Stimulated activated CD8-positive, alpha-beta memory T cell treated with anti-CD3 and anti-CD28 coated beads, Interleukin-15, amount 100 ng/mL, for 48 hours (primary cell): ENCODE measurements at places on chromosomes 7 and 10.

GRCh38 chr7:112448891-112449290, 1.4 kb upstream of the IFRD1 start:
- no peak for DNase-seq

DNA sequence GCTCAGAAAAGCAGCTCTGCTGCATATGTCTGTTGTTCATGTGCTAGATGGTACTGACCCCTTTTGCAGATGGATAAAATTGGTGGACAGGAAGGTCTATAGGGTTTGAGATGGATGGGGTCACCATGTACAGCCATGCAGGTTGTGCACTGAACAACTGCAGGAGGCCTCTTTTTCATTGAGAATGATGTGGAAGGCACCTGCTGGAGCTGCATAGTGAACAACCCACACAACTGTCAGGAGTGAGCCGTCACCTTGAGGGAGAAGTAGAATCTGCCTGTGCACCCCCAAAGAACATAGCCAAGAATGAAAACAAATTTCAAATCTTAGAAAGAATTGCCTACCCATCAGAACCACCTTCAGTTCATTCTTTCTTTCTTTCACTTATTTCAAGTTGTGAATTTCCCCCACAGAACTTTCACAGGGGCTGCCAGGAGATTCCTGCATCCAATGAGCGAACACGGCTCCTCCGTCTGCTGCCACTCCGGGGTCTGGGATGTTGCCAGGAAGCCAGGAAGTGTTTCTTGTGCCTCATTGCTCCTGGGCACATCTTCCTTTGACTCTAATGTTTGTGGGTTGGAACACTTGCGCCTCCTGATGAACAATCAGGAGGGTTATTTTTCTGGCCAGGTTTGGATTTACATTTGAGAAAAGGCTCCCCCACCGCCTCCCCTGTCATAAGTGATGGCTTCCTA, 53.7 kb upstream of the DOCK1 start:
- no peak for DNase-seq

DNA sequence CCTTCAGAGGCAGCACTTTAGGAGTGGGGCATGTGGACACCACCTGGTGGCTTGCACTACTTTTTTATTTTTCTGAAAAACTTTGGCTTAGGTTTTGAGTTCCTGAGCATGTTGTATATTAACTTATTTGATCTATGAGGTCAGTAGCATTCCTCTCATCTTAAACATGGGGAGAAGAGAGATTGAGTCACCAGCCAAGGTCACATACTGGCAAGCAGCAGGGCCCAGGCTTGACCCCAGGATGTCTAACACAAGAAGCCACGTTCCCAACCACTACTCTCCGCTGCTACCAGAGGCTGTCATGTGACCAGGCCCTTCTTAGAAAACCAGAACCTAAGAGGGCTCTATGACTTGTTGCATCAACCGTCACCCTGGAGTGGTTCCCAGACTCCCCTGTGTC, 210.3 kb upstream of the GPR26 start:
- no peak for DNase-seq

- DNase-seq = no peak
Observed at GRCh38 chr7:73442903-73443500, 9.4 kb downstream of the FZD9 start.

- DNase-seq = no peak
Observed at GRCh38 chr10:23005150-23005549, 77.3 kb downstream of the ARMC3 start.

DNA sequence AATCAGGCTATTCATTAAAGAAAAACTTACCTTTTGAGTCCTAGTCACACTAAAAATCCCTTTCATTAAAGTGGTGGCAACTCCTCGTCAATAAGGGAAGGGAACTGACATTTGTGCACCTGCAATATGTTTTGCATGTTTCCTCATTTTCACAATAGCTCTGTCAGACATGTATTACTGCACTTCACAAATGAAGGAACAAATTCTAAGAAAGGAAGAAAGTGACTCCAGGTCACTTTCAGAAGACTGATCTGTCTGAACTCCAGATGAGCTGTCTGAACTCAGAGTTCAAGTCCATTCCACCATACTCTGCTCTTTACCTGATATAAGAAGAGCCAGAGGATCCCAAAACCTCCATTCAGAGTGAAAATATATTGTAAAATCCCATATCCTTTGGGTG, 50.3 kb upstream of the GSAP start:
- DNase-seq = no peak

- DNase-seq = peak; percentile 78
Observed at GRCh38 chr10:121927841-121928527, at the start of gene ATE1. Gene ATE1 (minus strand): TSS chr10:121928031. CDS start chr10:121927949, 82 bp downstream.

DNA sequence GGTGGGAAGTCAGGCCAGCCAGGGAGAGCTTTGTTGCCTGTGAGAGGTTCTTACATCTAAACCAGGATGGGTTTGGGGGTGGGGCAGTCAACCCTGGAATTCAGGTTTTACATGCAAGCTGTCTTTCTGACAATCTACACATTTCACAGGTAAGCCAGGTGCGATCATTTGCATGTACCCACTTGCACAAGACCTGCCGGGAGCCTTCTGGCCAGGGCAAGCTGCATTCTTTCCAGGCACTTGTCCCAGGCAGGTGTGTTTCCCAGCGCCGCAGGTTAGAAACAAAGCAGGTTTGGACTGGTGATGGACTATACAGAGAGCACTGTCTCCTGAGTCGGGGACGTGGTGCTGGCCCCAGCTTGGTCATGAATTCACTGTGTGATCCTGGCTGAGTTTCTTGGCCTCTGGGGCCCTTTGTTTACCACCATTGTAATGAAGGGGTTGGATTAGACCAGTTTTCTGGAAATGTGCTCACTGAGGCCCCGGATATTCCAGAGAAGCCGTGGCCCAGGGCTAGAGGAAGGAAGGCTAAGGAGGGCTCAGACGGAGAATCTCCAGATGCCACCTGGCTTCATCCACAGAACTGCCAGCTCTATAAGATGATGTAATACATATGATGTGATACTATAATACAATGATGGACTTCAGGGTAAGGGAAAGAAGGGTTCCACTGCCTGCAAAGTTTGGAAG, 205.2 kb upstream of the SVIL start:
- DNase-seq = no peak

GRCh38 chr7:36019538-36019937, 133.5 kb upstream of the EEPD1 start:
- DNase-seq = no peak

- DNase-seq = no peak
Observed at GRCh38 chr7:80654887-80655340, 16.5 kb downstream of the CD36 start.

DNA sequence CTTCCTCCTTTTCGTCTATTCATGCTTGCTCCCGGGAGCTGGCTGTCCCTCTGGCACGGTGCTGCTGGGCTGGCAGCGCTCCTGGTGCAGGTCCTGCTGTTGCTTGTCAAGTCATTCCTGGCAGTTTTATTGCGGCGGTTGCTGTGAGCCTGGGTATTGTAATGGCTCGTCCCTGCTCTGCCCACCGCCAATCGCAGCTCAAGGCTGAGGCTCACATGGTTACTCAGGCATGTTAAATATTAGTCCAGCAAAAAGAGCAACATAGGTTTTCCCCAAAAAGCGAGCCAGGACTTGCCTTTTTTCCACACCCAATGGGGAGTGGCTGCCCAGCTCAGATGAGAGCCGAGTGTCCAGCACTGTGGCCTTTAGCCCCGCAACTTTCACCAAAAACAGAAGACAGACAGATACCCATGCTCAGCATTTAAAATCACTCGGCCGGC, 492.9 kb upstream of the FOXK1 start:
- no peak for DNase-seq

DNA sequence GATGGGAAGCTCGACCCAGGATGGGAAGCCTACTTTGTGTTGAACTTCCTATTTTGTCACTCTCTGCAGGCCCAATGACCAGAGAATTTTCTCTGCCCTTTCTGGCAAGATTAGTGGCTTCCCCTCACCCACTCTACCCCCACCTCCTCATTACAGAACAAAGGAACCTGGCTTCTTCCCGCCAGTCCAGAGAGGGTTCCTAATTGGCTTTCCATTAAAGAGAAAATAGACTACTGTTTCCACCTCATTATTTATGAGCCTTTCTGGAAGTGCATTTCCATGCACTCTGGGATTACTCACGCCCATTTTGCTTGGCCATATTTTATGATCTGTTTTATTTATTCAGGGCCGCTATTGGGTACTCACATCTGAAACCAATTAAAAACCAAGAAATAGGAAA, 94.9 kb upstream of the TCF7L2 start:
- no peak for DNase-seq

DNA sequence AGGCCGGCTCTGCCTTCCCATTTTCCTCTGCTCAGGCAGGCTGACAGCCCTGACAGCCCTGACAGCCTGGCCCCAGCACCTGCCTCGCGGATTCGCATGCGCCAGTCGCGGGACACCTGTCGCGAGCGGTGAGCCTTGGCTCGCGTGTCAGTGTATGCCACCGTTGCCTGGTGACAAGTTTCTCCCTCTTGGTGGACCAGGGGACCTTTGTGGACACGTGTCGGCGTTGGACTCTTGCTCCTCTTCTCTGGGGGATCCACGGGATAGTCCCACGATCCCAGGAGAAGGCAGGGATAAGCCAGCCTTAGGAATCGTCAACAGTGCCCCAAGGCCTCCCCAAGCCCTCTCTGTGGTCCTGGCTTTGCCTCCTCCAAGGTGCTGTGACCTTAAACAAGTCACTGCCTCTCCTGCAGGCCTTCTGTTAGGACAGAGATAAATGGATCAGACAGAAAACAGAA, 18.1 kb upstream of the ZNF273 start:
- DNase-seq = no peak

GRCh38 chr10:97321804-97322190, 2.7 kb downstream of the FRAT1 start:
- DNase-seq = no peak

- no peak for DNase-seq
Observed at GRCh38 chr10:114499116-114499515, 94.8 kb upstream of the AFAP1L2 start.

DNA sequence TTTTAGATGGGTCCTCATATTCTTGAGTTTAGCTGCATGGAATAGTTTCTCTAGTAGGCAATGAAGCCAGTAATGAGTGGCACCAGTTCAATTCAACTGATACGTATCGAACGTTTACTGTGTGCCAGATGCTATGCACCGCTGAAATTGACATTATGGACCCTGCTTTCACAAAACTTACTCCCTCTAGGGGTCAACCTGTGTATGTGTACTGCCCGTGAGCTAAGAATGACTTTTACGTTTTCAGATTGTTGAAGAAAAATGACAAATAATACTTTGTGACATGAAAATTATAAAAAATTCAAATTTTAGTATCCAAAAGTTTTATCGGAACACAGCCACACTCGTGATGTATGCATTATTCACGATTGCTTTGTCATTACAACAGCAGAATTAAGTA, 95.5 kb downstream of the ZMYND11 start:
- DNase-seq = no peak

- DNase-seq = no peak
Observed at GRCh38 chr7:37784015-37784414, 64.4 kb upstream of the NME8 start.

GRCh38 chr7:94556028-94556427, 46.4 kb downstream of the CASD1 start:
- no peak for DNase-seq

GRCh38 chr7:156324201-156324600, 316.4 kb upstream of the RNF32 start:
- no peak for DNase-seq

DNA sequence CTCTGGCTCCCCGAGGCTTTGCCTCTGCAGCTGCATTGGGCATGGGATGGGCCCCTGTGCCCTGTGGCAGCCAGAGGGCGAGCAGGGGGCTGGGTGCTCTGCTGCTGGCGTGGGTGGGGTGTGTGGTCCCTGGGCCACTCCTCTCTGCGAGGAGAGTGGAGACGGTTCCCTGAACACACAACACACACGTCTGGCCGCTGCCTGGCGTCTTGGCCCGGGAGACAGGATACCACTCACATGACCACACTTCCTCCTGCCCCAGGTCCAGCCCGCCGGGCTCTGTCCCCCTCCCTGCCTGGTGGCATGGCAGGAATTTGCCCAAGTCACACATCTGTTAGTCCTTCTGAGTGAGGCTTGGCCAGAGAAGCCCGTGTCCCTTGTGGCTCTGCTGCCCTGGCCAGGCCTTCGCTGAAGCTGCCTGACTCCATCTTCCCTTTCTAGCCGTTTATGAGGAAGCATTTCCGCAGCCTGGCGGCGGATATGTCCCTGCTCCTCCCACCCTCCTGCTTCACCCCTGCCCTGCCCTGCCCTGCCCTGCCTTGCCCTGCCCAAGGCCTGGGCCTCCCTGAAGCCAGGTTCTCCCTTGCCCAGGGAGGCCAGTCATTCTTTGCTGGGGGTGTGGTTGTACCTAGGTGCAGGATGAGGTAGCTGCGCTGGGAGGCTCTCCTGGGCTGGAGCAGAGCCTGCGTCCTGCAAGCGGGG, 3.0 kb downstream of the BRI3 start:
- DNase-seq = no peak

- DNase-seq = no peak
Observed at GRCh38 chr10:99612167-99612831, 7.9 kb downstream of the SLC25A28 start.

DNA sequence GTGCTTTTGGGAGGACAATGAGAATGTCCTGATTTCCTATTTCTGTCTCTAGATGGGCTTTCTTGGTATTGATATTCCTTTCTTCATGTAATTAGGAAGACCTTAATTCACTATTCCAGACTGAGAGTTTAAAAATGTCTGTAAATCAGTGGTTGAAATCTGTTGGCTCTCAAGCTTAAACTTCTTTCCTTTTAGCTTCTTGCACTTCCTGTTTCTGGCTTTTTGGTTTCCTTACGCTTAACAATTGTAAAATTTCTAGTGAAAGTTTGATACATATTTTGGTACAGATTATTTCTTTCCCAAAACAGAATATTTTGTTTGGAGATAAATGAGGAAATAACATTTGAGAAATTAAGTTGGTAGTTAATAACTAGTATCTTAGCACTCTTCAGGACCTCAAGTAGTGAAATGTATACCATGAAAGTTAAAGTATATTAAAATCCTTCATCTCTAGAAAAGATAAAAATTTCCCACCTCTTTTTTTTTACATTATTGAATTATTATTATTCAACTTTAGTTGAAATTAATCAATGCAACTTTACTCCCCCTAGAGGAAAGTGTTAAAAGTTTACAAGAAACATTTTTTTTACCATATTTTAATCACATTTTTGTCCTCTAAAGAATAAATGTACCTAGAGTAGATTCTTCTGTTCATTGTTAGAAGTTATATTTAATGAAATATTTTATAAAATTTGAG, 137.2 kb downstream of the PHTF2 start:
- no peak for DNase-seq

DNA sequence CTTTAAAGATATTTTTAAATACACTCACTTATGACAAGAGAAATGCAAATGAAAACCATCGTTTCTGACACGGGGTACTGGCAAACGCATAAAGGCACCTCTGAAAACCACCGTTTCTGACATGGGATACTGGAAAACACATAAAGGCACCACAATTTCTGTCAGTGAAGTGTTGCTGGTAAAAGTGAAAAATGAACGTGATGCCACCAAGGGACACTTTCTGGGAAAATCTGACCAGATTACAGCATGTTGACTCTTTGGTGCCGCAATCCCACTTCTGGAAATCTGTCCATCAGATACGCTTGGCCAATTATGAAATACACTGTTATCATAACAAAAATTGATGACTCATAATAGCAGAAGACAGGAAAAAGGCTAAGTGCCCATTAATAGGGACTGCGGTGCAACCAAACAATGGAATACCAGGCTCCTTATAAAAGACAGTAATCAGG, 131.7 kb downstream of the ZMYND11 start:
- DNase-seq = no peak
